Activated naive CD4-positive, alpha-beta T cell treated with anti-CD3 and anti-CD28 coated beads, Interleukin-2, amount 50 U/mL, for 72 hours (primary cell): ENCODE measurements at places on chromosomes 13 and 19. TPM values are rescaled to one million over a fixed set of nuclear protein-coding genes. Genes with fewer than 3 reads are reported as not detected.

Gene NCCRP1
- total RNA-seq = not detected

Gene ATCAY
- total RNA-seq = not detected

- no peak for DNase-seq
Measured at GRCh38 chr19:2207991-2208860, 27.9 kb downstream of the PLEKHJ1 start.

DNA sequence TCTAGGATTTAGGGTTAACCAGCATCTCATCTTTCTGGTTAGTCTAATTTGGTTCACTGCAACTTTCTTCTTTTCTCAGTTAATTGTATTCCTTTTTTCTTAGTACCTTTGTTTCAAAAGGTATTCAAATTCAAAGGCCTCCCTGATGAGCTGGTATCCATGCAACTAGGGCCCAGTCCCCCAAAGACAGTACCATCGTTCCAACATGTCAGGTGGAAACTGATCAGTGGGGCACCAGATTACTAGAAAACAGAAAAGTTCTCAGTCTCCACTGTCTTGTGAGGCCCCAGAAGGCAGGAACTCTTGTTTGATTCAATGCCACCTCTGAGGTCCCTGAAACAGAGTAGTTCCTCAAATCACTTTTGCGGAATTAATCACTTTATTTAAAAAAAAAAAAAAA is 303.2 kb upstream of the NBEA start:
- DNase-seq = no peak

DNA sequence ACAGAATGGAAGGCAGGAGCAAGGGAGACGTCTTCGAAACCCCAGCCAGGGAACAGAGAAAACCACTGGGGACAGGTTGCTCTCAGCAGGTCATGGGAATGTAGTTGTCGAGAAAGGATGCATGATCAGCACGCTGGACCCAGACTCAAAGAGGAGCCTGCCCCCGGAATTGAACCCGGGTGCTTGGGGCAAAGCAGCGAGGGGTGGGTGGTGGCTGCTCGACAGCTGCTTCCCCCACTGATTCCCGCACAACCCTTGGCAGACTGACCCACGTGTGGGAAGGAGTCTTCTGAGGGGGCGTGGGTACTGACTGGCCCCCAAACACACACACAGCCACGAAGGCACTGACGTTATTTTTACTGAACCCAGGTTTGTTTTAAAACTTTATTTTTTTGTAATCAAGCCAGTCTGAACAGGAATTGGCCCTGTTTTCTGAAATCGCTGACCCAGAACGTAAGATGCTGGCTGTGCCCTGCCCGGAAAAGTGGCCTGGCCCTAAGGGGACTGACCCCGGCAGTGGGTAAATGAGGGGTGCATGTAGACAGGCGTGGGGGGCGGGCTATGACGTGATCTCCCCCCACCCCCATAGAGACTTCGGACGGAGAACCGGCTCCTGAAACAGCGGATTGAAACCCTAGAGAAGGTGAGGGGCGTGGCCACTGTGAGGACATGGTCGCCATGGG is 18.6 kb downstream of the PRR36 start:
- no peak for DNase-seq

DNA sequence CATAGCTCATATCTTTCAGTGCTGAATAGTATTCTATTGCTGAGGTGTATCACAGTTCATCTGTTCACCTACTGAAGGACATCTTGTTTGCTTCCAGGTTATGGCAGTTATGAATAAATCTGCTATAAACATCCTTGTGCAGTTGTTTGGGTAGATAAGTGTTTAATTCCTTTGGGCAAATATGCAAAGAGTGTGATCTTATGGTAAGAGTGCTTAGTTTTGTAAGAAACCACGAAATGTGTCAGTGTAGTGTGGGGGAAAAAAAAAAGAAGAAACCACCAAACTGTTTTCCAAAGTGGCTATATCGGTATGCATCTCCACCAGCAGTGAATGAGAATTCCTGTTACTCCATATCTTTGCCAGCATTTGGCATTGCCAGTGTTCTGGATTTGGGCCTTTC is 93.3 kb downstream of the PIBF1 start:
- DNase-seq = no peak

GRCh38 chr13:24225062-24225461 is 64.5 kb downstream of the SPATA13 start:
- no peak for DNase-seq

- DNase-seq = no peak
Measured at GRCh38 chr13:72166102-72166650, 299.2 kb upstream of the DACH1 start.

GRCh38 chr13:25963674-25964073 is 88.1 kb downstream of the SHISA2 start:
- no peak for DNase-seq

- DNase-seq = no peak
Measured at GRCh38 chr13:26719356-26719945, 41.1 kb downstream of the GPR12 start.

DNA sequence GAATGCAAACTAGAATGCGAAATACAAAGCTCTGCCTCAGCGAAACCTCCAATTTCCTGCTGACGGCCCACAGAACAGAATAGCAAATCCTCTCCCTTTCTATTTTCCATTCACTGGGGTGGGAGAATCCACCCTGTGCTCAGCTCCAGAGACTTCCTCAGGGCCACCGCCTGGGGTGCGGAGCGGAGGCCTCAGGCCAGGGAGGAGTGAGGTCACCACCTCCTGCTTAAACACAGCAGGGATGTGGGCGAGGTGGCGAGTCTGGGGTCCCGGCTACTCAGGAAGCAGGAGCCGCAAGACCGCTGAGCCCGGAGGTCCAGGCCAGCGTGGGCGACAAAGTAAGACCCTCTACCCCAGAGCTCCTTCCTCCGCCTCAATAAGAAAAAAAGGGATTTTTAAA is 666 bp upstream of the ZNF320 start:
- DNase-seq = no peak

Gene KLK4
- total RNA-seq = not detected

DNA sequence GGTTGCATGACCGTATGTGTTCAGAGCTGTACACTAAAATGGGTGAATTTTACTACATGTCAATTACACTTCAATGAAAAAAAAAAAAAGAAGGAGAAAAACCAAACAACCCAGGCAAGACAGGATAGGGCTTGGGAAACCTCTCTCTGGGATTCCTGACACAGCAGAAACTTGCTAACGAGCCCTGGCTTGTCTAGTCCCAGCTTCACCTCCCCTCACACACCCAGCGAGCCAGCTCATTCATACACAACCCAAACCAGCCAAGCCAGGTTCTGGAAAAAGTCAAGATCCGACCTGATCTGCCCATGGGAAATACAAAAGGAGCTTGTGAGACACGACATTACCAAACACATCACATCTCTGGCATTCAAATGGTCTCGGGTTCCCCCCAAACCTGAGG is 3.7 kb upstream of the TECR start:
- DNase-seq = no peak

GRCh38 chr13:107518780-107519179 is 696.6 kb downstream of the LIG4 start:
- DNase-seq = no peak

DNA sequence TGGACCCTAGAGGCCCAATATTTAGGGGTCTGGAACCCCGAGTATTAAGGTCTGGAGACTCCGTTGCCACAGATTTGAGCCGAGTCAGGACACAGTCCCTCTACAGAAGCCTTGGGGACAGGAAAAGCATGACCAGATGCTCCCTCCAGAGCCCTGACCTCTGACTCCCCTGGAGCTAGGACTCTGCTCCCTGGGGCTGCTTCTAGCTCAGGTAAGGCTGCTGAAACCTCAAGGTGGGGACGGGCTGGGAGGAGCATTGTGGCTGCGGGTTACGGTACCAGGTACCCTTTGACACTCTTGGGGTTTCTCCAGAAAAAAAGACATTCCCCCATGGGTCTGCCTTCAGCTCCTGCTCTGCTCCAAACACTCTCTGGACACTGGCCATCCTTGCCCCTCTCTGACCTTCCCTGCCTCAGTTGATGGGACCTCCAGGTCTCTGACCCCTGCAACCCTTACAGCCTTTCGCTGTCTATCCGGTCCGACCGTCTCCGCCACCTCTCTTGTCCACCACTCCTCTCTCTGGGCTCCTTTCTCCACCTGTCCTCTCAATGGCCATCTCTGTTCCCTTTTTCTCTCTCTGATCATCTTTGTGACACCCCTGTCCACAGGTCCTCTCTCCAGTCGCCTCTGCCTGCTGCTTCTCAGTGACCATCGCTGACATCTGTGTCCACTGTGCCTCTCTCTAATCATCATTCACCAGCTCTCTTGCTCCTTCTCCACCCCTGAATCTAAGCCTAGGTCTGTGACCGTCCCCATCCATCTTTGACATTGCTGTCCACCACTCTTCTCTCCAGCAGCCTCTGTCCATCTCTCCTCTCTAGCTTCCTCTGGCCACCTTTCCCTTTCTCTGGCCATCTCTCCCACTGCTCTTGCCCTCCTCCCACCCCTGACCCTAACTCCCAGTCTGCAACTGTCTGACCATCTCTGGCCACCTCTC is 1.4 kb downstream of the LRFN3 start:
- DNase-seq = no peak

Gene MBD3L2
- total RNA-seq = not detected

DNA sequence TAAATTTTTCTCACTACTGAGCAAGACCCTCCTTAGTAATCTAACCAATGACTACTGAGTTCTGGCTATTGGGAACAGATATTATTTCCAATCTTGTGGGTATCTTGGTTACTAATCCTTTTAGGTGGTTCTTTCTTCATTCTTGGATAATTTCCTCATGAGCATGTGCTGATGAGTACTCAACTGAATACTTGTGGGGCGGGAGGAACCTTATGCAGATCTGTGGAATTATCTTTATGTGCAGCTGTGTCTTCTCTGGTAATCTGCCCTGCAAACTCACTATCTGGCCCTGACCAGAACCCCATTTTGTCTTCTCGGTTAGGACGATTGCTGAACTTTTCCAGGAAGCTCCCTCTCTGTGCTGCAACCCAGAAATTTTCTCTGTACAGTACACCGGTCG is 89.7 kb upstream of the TRPC4 start:
- DNase-seq = no peak

GRCh38 chr19:45200568-45200967 is 22.0 kb downstream of the BLOC1S3 start:
- no peak for DNase-seq

DNA sequence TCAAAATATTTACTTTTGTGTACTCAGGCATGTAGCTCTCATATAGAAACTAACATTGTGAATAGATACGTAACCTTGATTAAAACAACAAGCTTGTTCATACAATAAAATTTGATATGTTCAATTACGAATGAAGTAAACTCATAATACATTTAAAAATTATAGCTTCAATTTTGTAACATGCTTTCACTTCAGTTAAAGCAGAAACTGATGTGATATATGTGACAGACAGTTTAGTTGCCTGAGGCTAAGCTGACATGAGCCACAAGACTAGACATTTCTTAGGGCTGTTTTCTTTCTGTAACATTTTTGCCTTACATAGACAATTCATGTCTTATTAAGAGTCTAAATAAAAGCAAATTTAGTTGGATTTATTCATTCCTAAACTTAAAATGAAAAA is 526.0 kb downstream of the PCDH9 start:
- no peak for DNase-seq

GRCh38 chr19:41328842-41329225 is 18.9 kb downstream of the CCDC97 start:
- no peak for DNase-seq

GRCh38 chr13:46526100-46526735 is 26.8 kb upstream of the LRCH1 start:
- no peak for DNase-seq

DNA sequence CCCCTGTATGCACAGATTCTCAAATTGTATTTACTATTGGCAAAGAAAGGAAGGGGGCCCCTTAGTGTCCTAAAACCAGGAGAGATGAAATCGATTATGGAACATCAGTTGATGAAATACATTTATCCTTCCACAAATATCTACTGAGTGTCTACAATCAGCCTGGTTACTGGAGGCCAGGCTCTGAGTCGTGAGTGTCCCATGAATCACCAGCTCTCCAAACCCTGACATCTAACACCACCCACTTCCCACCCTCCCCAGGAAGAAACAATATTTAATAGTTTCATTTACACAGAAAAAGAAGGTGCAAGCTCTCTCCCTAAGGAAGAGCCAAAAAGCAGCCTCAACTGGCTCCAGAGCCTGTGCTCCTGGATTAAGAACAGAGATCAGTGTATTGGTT is 25.2 kb downstream of the KCTD15 start:
- DNase-seq = no peak
